Stimulated activated CD8-positive, alpha-beta memory T cell treated with anti-CD3 and anti-CD28 coated beads, Interleukin-2, amount 100 ng/mL, for 1 hour (primary cell): ENCODE measurements at places on chromosomes 5 and 9.
A peak's percentile ranks its signal among the peaks of the same experiment; 100 is the strongest.

DNA sequence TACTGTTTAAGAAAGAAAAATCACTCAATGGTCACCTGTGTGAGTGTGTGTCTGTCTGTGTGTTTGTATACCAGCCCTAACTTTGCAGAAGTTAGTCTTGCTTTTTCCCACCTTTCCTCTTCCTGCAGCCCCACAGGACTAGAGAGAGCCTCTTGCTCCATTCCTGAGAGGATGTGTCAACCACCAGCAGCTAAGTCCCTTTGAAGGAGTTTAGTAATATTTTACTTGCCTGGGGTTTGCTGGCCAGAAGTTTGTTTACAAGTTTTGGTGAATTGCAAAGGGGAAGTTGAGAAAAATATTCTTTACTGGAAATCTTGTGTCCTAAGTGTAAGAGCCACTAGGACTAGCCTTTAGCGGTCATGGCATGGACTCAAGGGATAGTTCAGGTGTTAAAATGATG, 316.2 kb downstream of the BRINP1 start:
- DNase-seq: no peak

DNA sequence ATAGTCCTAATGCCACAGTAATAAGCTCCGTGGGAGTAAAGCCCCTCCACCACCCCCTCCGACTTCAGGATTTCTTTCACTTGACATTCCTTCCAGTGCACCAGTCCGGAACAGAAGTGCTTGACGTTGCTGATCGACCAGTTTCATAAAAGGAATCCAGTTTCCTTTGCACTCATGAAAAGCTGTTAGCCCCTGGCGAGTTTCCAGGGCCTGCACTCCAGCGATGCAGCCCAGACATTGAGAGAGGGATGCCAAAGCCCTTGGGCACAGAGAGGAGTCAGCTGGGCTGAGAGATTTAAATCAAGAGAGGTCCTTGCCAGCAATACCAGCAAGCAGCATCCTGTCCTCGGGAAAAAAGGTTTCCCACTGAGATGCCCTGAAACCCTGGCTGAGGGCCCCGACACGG, 170.1 kb downstream of the GABBR2 start:
- no peak for DNase-seq

- DNase-seq: peak; percentile 24
Measured at GRCh38 chr9:128420651-128421481, at the start of gene CERCAM. TSS of gene CERCAM (plus strand) at chr9:128420857. CDS start at chr9:128420878, 21 bp downstream.

- DNase-seq: no peak
Measured at GRCh38 chr9:101778332-101778731, 39.9 kb upstream of the GRIN3A start.

DNA sequence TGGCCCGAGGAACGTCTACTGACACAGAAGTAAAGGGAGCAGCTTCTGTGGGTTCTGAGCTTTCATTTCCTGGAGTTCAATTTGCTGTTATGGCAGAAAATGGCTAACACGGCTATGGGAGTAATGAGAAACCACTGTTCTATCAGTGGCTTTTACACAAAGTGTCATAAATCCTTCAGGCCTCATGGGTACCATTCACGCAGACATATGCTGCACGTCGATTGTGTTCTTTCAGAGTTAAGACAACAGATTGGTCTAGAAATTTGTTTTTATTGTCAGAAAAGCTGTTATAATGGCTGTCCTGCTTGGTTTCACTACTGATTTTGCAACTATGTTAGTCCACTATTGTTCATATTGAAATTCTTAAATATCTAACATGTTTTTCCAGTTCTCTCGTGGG, 135.4 kb downstream of the ALDH1A1 start:
- DNase-seq: no peak

GRCh38 chr5:38806775-38807258, 39.0 kb upstream of the OSMR start:
- DNase-seq: no peak

GRCh38 chr9:21078702-21079101, 960 bp upstream of the IFNB1 start:
- no peak for DNase-seq

DNA sequence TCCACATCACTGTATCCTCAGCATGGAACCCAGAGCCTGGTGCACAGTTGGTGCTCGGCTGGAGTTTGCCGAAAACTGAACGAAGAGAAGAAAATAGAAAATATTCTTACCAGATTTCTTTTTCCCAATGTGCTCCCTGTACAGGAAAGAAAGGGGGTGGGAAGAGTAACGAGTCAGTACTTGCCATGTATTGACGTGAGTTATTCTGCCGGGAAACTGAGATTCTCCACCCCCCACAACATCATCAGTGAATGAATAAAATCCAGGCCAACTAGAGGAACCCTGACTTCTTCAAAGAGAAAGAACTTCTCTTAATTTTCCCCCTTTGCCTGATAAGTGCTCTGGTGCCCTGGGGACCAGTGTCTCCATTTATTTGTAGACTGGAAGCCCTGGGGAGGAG, 80.6 kb downstream of the SH3PXD2B start:
- no peak for DNase-seq

DNA sequence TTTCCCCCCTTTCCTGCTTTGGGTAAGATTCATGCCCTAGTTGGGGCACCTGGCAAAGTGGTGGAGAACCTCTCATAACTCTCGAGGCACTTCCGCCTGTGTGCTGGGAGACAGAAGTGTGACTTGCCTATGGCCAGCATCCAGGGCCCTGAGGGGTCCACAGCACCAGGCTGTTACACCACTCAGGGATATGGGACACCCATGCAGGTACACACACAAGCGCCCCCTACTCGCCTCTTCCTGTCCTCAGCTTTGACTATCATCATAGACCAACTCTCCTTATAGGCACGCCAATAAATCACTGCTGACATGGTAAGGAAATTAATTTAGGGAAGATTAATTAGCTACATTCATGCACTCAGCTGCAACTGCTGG, 45.4 kb downstream of the SHB start:
- no peak for DNase-seq

GRCh38 chr9:69798744-69799143, 21.9 kb upstream of the CFAP95 start:
- DNase-seq: no peak

- DNase-seq: no peak
Measured at GRCh38 chr5:40052808-40053207, 626.9 kb upstream of the PTGER4 start.

DNA sequence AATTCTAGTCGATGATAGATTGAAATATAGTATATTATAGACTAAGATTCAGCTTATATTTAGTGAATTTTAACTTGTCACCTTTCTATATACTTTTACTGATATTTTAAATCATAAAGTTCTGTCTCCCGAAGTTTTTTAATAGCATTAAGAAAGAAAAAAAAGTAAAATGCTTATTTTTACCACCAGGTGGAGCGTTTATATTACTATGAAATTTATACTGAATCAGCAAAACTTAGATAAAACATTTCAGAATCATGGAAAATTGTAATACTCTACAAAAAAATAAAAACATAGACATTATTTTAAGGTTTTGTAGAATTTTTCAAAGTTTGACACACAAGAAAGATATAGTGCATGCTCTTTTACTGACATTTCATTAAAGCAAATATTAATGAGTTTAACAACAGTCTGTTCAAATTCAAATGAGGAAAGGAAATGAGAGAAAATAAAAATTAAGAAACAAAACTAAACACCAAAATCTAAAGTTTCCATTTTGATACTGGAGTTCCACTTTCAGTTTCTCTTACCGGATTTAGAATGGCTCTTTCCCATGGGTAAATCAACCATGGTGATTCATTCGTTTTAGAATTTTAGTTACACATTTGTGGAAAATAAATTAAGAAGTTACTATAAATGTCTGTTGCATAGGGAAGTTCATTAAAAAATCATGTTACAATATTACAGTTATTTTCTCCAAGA, 1035.3 kb downstream of the CDH12 start:
- no peak for DNase-seq

- no peak for DNase-seq
Measured at GRCh38 chr9:98095401-98095800, 23.6 kb downstream of the TRIM14 start.
